ENCODE measurements at places on chromosomes 4 and X.

- DNase-seq: no peak
Observed at GRCh38 chr4:186150926-186151325, 40.4 kb upstream of the CYP4V2 start.

GRCh38 chr4:145665773-145666172 lies 14.2 kb upstream of the C4orf51 start:
- DNase-seq: no peak

DNA sequence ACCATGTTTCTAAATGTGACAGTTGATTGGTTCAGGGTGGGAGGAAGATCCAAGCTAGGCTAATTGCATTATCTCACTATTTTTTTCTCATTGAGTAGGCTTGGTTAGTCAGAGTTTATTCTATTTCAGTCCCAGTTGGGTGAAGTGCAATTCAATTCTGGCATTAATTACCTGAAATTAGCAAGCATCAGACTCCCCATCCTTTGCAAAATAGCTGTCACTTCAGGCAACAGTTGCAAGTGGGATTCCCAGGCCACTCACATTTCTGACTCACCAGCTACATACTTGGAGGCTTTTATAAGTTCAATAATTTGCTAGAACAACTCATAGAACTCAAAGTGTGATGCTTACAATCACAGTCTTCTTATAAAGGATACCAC lies 155.8 kb upstream of the HAND2 start:
- DNase-seq: no peak

DNA sequence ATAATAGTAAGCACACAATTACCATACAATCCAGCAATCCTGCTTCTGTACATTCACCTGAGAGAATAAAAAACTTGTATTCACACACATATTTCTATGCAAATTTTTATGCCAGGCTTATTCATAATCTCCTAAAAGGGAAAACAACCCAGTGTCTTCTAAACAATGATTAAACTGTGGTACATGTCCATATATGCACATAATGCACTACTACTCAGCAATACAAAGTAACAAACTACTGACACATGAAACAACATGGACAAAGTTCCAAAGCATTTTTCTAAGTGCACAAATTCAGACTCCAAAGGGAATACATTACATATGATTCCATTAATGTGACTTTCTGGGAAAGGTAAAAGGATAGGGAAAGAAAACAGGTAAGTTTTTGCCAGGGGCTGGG lies 18.0 kb upstream of the FMR1 start:
- no peak for DNase-seq

- no peak for DNase-seq
Observed at GRCh38 chr4:149549911-149550310, 265.7 kb downstream of the IQCM start.

GRCh38 chrX:70552130-70552704 lies 107.6 kb downstream of the DLG3 start:
- DNase-seq: no peak

DNA sequence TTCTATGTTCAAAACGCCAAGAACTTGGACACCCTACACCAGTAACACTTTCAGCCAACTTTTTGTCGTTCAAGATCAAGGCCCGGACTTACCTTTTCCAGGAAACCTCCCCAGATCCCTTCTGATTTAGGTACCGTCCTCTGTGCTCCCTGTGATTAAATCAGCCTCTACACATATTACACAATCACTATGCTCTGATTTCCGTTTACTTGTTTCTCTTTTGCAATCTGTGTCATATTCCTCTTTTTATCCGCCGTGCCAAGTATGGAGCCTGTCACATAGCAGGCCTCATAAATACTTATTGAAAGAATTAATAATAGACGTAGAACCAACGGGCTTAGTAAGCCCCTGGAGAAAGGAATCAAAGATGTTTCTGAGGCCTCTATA lies 722 bp upstream of the TMEM33 start:
- DNase-seq: no peak
